ENCODE measurements at places on chromosomes 16 and 17.

GRCh38 chr16:29192329-29193247 is 207.7 kb downstream of the LAT start:
- DNase-seq: no peak

DNA sequence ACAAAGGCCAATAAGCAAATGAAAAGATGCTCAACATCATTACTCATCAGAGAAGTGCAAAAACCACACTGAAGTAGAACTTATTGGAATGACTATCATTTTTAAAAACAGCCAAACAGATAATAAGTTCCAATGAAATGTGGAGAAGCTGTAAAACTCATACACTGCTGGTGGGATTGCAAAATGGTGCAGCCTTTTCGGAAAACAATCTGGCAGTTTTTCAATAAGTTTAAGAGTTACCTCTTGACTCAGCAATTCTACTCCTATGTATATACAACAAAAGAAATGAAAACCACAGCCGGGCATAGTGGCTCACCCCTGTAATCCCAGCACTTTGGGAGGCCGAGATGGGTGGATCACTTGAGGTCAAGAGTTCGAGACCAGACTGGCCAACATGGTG is 49.3 kb downstream of the AKAP10 start:
- peak; percentile 45 for DNase-seq

GRCh38 chr16:1745181-1745899 is 26.0 kb downstream of the NME3 start:
- peak; percentile 79 for DNase-seq

DNA sequence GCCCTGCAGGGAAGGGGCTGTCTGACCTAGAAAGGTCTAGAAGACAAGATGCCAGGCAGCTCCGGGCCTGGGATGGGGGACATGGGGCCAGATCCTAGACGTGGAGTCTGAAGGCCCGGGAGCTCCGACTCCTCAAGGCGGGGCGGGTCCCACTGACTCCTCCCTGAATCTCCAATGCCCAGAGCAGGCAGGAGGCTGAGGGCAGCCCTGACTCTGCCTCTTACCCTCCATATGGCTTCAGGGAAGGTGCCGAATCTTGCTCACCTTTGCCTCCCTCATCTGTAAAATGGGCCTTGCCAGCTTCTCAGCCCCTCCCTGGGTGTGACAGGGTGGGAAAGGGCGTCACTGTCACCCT is 14.8 kb downstream of the VASN start:
- DNase-seq: peak; percentile 68

DNA sequence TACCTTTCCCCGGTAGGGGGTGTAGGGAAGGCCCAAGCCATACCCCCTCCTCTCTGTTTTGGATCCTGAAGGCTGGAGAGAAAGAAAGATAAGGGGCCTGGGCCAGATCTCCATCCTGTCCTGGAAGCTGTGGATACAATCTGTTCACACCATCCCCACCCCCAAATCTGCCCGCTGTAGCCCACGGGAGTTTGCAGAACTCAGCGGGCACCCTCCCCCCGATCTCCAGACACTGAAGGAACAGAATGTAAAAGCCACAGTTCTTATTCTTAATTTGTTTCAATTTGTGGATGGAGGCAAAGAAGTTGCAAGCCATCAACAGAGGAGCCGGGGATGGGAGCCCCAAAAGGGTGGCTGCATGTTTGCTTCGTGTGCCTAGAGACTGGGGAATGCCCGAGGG is 27.2 kb downstream of the GJD3 start:
- DNase-seq: no peak

DNA sequence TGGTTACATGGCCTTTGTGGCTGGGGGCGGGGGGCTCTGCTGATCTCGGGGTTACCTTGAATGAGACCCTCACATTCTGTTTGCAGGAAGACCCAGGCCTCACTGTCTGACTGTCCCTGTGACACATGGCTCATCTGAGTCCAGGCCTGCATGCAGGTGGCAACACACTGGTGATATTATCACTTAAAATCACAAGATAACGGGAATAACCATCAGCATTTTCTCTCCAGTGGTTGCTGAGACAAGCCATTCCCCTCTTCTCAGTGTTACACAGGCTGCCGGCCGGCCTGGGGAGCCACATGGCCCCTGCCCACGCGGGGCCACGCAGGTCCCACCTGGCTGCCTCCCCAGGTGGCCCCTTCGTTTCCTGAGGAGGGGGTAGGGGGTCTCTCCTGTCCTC is 197.6 kb downstream of the ENGASE start:
- DNase-seq: no peak

DNA sequence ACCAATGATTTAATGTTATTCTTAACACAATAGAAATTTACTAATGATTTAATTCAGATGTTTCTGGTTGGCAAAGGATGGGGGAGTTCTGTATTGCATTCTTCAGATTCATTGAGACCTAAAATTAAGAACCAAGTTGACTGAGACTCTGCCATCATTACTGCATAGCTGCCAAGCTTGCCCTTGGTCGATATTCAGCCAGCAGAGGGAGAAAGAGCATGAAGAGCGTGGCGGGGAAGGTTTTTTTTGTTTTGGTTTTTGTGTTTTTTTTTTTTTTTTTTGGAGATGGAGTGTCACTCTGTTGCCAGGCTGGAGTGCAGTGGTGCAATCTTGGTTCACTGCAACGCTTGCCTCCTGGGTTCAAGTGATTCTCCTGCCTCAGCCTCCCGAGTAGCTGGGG is 659.4 kb upstream of the EEF2KMT start:
- no peak for DNase-seq

GRCh38 chr16:67703626-67704025 is 15.5 kb downstream of the GFOD2 start:
- DNase-seq: no peak

GRCh38 chr17:26963163-26963503 is 330.8 kb upstream of the WSB1 start:
- DNase-seq: no peak

DNA sequence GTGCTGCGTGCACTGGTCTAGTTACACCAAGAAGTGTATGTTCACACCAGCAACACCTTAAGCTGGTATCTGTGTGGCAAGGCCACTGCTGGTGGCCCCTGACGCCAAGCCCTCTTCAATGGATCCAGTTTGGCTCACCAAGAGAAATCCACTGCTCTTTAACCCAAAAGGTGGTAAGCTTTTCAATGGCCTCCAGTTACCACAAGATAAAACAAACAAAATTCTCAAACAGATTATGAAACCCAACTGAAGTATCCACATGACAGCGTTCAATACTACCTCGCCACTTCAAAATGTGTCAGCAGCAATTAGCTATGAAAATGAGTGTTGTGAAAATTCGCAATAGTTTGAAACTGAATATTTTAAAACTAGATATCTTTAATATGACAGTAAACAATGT is 96.5 kb upstream of the AKTIP start:
- no peak for DNase-seq

DNA sequence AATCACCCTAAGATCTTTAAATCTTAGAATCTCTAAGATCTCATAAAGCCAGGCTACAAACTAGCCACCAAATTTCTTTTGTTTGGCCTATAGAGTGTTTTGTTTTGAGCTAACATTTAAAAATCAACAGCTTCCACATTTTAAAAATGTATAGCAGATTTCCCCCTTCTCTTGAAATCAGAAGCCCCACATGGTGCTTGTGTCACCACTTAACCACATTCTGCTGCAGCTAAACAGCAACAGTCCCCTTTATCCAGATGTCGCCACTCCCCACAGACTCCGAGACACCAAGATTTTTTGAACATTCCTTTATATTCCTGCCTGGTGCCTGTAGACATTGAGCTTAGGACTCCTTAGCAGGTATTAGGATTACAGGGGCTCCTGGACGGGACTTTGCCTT is 16.0 kb downstream of the GUCY2D start:
- DNase-seq: no peak

GRCh38 chr16:81885976-81886586 is 107.0 kb downstream of the PLCG2 start:
- peak; percentile 25 for DNase-seq

GRCh38 chr16:87342978-87343752 is 26.0 kb upstream of the C16orf95 start:
- DNase-seq: no peak

DNA sequence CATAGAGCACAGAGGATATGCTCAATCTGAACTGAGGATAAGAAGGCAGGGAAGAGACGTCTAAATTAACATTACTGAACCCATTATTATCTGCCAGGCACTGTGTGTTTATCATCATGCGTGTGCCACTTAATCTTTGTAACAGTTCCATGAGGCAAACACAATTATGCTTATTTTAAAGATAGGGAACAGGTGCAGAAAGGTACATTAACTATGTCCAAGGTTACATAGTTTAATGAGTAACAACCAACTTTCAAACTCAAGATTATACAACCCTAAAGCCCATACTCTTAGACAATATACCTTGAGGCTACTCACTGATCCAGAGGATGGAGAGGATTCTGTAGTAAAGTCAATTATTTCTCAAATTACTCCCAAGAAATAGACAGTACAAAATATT is 43.2 kb downstream of the STH start:
- no peak for DNase-seq

- DNase-seq: no peak
Observed at GRCh38 chr17:74736513-74737298, at the start of gene RAB37. Gene RAB37 (plus strand): TSS chr17:74737256. CDS start chr17:74737273, 17 bp downstream.

DNA sequence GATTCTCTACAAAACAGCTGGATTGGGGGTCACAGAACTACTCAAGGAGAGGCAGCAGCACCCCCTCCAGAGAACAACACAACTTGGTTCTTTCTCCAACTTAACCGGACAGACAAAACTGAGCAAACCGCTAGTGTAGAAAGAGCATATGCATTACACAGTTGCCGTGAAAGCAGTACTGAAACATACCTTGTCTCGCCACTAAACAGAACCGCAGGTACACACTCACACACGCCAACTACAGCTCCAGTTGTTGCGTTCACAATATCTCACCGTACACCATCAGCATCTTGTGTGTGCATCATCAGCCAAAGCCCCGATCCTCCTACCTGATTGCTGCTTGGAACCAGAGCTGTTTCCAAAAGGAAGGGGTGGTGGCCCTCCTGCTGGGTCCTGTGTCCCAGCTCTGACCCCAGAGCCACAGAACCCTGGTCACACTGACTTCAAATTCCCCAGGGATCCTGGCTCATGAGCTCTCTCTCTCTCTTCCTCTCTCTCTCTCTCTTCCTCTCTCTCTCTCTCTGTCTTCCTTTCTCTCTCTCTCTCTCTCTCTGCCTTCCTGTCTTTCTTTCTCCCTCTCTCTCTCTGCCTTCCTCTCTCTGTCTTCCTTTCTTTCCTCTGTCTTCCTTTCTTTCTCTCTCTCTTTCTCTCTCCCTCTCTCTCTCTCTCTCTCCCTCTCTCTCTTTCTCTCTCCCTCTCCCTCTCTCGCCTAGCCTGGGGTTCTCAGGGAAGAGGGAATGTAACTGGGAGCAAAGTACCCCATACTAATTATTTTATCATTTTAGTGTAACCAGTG is 8.4 kb downstream of the PIMREG start:
- DNase-seq: no peak

- no peak for DNase-seq
Observed at GRCh38 chr16:16992975-16993765, 477.6 kb downstream of the XYLT1 start.

GRCh38 chr16:86090461-86091170 is 191.7 kb downstream of the IRF8 start:
- no peak for DNase-seq

- peak; percentile 88 for DNase-seq
Observed at GRCh38 chr17:40452216-40452787, 9.1 kb downstream of the IGFBP4 start.

DNA sequence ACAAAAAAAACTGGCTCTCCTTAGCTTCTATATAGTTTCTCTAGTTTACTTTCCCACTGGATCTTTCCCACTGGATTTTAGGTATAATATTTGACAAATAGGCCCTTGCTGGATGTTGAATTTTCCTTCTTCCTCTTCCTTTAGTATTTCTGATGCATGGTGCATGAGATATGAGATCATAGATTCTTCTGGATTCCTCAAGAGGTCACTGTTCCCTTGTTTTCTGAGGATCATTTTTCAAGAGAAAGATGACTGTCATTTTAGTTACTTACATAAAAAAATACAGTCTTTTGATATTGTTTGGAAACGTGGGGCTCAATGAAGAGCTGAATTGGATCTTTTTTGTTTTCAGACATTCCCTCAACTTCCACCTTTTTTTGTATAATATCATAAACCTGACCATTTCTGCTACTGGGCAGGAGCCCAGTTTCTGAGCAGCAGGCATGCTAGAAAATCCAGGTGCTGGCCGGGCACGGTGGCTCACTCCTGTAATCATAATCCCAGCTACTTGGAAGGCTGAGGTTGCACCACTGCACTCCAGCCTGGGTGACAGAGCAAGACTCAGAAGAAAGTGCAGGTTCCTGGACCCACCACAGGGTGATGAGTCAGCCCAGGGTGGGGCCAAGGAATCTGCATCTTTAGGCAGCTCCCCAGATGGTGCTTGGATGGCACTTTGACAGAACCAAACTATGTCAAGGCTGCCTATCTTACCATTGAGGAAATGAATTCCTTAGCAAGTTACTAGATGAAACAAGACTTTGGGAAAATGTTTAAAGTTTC is 70.3 kb downstream of the SDR42E1 start:
- DNase-seq: peak; percentile 90

DNA sequence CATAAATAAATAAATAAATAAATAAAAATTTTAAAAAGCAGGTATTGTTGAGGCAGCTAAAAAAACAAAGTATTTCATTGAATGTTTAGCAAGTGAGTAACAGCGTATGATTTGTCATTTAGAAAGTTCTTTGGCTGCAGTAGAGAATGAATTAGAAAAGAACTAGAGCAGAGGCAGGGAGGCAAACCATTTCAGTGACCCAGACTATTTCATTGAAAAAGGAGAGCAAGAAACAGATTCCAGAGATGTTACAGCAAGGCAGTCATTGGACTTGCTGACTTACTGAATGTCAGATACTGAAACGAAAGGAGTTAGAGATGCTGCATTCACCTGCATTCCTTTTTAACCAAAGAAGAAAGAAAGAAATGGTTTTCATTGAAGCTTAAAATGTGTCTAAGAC is 105.5 kb upstream of the HLF start:
- DNase-seq: peak; percentile 14

DNA sequence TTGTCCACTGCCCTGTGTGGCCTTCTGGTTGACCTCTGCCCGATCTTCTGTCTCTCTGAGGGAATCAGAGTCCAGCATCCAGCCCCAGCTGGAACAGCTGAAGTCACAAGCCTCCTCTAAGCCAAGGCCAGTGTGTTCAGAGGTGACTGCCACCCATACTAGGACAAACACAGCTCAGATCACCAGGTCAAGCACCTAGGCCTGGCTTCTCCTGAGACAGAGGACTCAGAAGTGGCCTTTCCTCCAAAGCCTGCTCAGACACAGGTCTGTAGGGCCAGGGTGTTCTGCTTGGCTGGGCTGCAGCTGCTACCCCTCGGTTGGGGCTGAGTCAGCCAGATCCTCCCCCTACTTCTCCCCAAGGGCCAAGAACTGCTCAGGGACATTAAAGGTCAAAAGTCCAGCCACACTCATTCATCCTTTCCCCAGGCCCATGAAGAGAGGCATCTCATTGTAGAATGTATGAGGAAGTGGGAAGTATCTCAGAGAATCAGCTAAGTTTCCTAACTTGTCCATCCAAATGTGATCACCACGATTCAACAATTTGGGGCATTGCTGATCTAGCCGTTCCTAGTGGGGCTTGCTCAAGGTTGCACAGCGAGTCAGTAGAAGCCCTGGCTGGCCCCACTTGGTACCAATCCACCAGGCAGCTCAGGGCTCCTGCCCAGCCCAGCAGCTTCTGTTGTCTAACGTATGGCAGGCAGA is 7.6 kb downstream of the SLC46A1 start:
- no peak for DNase-seq

GRCh38 chr16:84742641-84743092 is 42.9 kb downstream of the USP10 start:
- no peak for DNase-seq

GRCh38 chr17:20159406-20160069 is 150.4 kb downstream of the SPECC1 start:
- DNase-seq: peak; percentile 25
